ENCODE measurements at places on chromosomes 2 and 18.
A peak's percentile ranks its signal among the peaks of the same experiment; 100 is the strongest.

DNA sequence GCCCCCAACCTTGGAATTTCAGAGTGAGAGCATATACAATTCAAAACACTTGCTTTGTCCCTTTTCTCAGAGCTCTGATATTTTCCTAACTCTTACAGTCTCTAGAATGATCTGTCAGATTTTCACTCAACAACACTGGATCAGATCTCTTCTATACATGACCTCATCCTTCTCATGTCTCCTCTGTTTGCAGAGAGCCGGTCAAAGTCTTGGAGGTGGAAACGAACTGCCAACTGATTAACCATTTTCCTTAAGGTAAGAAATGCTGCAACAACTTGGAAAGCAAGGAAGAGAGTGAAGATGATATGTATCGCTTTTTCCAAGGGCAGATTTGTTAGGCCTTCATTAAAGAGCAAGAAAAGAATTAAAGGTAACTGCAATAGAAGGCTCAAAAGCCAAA is 4.9 kb downstream of the TMEM17 start:
- no peak for DNase-seq

- no peak for DNase-seq
Observed at GRCh38 chr2:206526416-206526815, 83.1 kb downstream of the ADAM23 start.

- DNase-seq: no peak
Observed at GRCh38 chr2:7665880-7666279, 748.7 kb downstream of the RNF144A start.

- DNase-seq: no peak
Observed at GRCh38 chr2:150046211-150046610, 441.3 kb downstream of the RND3 start.

GRCh38 chr2:157837851-157838441 is 38.2 kb downstream of the ACVR1 start:
- no peak for DNase-seq

DNA sequence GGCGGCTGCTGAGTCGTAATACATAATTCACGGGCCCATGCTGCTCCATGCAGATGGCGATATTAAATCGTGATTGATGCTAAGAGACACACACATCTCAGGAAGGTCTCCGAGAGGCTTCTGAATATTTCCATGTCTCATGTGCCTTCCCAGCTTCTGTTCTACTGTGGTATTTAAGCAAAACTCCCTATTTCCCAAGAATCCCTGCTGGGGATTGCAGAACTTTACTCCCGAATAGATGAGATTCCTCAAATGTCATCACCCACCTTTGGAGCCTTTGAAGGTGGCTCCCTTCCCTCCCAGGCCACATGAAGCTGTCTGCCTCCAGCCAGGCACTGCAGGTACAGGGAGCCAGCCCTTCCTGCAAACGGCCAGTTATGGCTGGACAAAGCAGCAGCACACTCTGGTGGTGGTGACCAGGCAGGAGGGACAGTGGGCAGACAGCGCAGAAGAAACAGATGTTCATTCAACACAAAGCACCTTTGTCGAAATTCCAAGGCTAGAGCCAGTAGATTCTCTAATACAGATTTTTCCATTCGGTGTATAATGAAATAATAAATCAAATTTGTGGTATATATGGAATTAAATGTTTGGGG is 14.1 kb downstream of the NRP2 start:
- DNase-seq: no peak

DNA sequence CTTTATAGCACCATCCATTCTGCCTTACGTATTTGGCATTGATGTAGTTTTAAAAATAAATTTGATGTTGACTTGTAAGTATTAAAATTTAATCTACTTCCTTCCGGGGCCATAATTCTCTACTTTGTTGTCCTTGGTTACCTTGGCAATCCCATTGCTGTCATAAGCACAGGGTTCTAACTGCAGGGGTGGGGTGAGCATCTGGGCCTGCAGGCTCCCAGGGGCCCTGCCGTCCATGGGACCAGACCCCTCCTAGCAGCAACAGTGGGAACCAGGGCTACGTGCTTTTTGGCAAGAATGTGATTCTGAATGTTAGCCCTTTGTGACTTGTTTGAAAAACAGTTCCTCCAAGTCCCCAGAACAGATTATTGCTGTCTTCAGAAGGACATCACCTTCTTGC is 4.9 kb downstream of the ASAP2 start:
- no peak for DNase-seq

DNA sequence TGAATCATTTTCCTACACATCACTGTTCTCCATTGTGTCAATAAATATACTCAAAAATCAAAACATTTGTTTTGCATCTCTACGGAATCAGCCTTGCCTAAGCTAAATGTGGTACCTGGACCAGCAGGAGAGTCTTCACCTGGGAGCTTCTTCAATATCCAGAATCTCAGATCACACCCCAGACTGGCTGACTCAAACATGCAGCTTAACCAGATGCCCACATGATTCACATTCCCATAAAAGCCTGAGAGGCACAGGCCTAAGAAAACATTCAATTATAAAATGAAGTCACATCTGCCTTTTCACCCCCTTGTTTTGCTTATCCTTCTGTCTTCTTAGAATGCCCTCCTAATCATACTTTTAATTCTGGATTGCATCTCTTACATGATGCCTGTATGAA is 1045.5 kb upstream of the NXPH2 start:
- no peak for DNase-seq

DNA sequence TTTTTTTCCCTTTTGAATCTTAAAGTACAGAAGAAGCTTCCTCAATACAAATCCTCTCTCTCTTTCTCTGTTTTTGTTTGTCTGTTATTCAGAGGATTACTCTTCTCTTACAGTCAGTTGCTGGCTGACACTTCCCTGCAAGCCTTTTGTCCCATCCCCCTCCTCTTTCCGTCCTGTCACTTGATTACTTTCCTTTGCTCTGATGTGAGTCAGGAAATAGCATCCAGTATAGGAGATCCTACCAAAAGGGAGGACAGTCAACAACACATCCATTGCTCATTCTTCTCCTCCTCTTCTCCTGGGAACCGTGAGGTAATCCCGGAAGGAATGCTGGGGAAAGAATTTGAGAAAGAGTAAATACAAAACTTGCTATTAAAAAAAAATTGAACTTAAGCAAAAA is 79.3 kb upstream of the SCN7A start:
- DNase-seq: no peak

DNA sequence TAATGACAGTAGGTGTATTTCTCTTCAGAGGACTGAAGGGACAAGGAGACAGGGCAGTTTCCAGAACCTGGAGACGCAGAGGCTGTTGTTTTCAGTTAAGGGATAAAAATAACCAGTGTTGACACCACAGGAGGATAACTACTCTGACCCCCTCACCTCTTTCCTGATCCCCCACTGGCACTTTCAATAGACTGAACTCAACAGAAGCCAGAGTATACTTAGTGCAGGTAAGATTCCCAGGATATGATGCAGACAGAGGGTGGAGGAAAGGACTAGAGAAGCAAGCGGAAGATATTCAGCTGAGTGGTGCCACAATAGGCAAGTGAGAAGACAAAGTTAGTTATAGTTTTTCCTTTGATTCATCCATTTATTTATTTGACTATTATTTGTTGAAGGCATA is 19.8 kb downstream of the DHRS9 start:
- no peak for DNase-seq

DNA sequence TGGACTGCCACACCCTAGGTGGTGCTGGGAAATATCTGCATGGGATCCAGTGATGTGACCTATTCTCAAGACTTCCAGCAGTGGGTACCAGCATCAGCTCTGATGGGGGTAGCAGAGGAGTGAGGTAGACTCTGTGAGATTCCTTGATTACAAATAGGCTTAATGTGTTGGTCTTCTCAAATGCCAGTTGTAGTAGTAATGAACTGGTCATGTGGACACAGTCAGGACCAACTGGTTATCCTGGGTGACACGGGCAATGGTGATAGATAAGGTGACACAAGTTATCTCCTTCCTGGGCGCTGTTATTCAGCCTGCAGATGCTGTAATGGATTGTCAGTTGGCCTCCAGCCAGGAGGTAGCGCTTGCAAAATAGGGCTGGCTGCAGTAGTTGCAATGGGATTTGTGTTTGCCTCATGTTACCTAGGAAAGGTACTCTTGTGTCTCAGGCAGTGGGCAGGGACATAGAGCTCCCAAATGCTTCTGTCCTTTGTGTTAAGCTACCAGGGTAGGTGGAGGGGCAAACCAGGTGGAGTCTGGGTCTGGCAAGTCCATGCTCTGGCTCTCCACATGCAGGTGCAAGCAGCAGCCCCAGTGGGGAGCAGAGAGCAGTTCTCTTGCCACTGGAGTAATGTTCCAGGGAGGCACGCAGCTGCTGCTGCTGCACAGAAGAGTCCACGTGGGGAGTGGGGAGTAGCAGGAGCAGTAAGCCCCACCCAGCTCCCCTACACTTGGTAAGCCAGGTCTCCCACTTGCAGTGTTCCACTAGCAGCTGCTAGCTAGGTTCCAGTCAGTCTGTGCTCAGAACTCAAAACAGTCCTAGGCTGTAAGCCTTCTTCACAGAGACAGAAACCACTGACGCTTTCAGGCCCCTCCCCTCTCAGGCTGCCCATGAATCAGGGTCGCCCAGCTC is 505.4 kb upstream of the DDX18 start:
- no peak for DNase-seq

DNA sequence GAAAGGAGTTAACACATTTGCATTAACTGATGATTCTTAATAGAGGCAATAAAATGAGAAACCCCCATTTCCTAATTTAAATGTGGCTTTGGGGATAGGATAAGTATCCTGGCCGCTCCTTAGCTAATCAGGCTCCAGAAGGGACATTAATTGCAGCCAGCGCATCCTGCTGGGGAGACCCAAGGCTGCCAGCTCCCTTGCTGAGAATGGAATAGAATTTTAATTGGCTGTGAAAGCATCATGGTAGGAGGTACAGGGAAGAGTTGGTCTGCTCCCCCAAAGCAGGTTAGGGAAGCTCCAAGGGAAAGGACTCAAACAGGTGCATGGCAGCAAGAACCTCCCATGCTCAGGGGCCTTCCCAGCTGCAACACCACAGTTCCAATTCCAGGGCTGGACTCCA is 71.4 kb downstream of the MARCHF4 start:
- DNase-seq: no peak

DNA sequence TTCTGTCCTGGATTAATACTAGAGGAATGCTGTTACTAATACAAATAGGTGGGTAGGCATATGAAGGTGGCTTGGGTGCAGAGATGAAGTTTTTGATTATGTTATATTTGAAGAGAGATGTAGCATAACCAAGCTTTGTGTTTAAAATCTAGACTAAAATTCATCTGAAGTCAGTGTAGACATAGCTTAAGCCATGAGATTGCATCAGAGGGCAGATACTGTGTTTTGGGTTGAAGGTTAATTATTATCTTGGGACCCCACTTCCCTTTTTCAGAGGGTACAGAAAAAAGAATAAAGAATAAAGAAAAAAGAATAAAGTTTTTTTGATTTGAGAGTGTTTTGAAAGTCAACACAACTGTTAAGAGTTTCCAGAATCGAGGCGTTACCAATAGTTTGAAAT is 13.0 kb downstream of the PPM1B start:
- DNase-seq: no peak

GRCh38 chr18:28013066-28013465 is 163.9 kb downstream of the CDH2 start:
- no peak for DNase-seq

GRCh38 chr18:64091526-64091925 is 57.4 kb downstream of the LINC00305 start:
- DNase-seq: no peak

GRCh38 chr2:43484323-43484930 is 111.4 kb downstream of the THADA start:
- peak; percentile 71 for DNase-seq

DNA sequence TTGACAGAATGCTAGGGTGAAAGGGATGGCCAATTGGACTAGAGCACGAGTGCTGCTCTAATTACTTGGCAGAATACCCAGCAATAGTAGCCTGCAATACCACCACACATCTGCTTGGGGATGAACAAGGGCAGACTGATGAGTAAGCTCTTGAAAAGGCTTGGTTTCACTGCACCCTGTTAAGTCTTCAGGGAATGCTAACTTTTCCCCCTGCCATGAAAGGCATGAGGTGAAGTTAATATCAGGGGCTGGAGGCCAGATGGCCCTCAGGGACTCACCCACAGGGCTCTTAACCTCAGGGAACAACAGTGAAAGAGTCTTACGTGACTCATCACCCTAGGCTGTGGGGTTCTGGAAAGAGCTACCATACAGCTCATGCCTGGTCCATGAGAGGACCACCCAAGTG is 51.7 kb upstream of the MYL1 start:
- no peak for DNase-seq

DNA sequence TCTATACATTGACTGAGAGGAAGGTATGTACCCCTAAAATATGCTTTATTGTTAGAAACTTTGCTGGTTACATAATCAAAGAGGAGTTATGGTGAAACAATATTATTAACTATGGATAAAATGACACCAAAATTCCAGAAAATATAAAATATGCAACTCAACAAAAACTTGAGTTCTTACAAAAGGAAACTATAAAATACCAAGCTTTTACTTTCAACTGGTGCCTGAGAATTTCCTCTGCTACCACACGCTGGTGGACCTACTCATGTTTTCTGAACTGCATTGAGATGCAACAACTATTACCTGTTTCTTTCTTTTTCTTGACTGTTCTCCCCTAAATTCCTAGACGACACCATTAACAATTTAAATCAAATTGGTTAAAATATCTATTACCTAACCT is 8.2 kb upstream of the NFE2L2 start:
- DNase-seq: no peak

GRCh38 chr2:26584191-26584590 is 57.0 kb downstream of the CIB4 start:
- no peak for DNase-seq

DNA sequence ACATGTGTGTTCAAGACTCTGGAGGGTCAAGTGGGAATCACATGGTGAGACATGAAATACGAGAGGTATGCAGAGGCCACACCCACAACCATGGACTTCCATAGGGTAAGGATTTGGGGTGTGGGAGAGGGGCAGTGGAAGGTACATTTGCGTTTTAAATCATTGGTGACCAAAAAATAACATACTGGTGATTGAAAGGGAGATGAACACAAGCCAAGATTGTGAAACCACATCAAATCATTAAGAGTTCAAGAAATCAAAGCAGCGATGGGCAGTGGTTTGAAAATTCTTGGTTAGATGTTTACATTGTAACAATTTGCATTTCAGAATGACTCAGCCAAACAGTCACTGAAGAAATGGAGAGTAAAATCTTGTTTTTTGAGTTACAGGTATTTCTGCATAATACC is 1.9 kb upstream of the CABYR start:
- DNase-seq: no peak

DNA sequence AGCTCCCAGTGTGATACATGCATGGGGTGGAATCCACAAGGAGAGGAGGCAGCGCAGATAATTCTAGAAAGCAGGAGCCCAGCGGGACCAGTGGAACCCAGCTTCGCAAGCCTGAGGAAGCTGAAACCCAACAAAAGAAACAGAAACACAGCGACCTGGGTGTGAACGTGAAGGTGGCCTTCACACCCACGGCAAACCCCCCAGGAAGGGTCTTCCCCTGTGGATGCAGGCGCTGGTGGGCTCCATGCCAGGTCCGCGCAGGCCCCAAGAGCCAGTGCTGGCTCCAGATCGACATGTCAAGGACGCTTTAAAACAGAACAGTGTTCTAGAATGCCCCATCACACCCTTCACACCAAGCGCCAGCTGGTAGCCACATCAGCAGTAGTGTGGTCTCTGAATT is 22.1 kb downstream of the KIF1A start:
- no peak for DNase-seq
